Suprapubic skin (tissue), 4 donors: ENCODE measurements at places on chromosomes 2 and 18. TPM values are rescaled to one million over a fixed set of nuclear protein-coding genes. Genes with fewer than 3 reads are reported as not detected.

DNA sequence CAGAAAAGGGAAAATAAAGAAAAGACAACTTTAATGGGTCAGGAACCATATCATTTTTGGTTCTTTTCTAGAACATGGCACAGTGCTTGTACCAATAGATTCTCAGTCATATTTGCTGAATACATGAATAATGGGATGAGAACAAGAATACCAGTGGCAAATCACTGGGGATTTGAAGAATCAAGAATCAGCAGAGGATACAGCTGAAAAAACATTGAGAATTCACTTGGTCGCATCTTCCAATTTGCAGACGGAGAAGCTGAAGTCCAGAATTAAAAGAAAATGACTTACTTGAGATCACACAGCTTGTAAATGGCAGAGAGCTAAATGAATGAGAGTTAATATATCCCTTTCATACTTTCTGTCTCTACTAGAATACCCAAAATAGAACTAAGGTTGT, 362.2 kb downstream of the RAD51AP2 start:
- H3K27ac ChIP-seq, result no peak overlapping the region
- H3K4me1 ChIP-seq, result no peaks in the 10 kb centered on the region
- no peak for DNase-seq
- H3K36me3 ChIP-seq, result no peaks in the 10 kb centered on the region
- no peaks in the 10 kb centered on the region for H3K27me3 ChIP-seq
- no peak overlapping the region for H3K4me3 ChIP-seq

DNA sequence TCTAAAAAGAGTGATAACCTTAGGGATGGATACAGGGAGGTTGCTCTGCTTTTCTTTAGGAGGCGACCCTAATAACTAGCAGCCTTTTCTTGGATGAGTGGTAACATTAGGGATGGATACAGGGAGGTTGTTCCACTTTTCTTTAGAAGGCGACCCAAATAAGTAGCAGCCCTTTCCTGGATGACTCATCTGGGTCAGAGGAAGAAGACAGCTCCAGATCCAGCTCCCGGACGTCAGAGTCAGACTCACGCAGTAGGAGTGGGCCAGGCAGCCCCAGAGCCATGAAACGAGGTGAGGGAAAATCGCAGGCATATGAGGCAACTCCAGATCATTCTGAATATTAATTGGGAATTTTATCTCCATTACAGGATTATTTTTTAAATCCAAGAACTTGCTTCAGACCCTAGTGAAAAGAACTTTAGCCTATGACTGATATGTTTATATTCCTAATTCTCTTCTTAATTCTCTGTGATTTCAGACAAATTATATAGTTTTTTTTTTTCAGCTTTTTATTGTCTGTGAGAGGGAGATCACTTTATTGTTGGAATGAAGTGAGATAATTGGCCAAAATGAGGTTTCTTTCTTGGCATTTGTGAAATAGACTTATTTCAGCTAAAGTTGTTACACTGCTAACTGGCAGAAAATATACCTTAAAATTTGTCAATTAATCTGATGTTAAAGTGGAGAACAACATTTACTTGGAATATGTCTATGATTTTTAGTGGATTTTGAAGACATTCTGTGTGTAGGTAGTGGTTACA, 31.2 kb upstream of the C1GALT1C1L start:
- DNase-seq, result peak; percentile 68
- H3K36me3 ChIP-seq, result peaks cover 3% of the 10 kb centered on the region
- no peaks in the 10 kb centered on the region for H3K27me3 ChIP-seq
- no peak overlapping the region for H3K4me3 ChIP-seq

GRCh38 chr2:230785346-230785745, 72.7 kb downstream of the CAB39 start:
- peaks cover 9% of the 10 kb centered on the region for H3K4me1 ChIP-seq
- no peak overlapping the region for H3K27ac ChIP-seq
- DNase-seq, result no peak
- no peaks in the 10 kb centered on the region for H3K27me3 ChIP-seq
- peaks cover 25% of the 10 kb centered on the region for H3K36me3 ChIP-seq

- no peak for DNase-seq
- H3K4me1 ChIP-seq, result peaks cover 43% of the 10 kb centered on the region
- H3K36me3 ChIP-seq, result no peaks in the 10 kb centered on the region
- no peaks in the 10 kb centered on the region for H3K27me3 ChIP-seq
These were observed 115.2 kb downstream of the SH3RF3 start for GRCh38 chr2:109244304-109244582.

The ZNF804A gene
- 1.0 TPM for total RNA-seq

DNA sequence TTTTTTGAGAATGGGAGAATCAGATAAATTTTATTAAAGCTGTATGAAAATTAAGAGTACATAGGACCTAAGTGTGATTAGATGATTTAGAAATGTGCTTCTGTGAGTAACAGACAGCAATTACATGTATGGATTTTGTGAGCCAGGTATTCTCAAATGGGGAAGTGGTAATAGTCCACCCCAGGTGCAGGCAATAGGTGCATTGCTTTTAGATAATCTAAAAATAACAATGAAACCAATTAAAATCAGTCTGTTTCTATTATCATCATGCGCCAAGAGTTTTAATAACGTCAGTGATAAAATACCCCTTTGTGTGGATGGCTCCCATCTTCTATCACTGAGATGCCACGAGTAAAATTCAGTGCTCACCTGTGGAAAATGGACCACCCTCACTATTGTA, 265.3 kb downstream of the RNF144A start:
- no peak for DNase-seq
- no peak overlapping the region for H3K4me3 ChIP-seq
- no peaks in the 10 kb centered on the region for H3K36me3 ChIP-seq
- H3K4me1 ChIP-seq, result no peaks in the 10 kb centered on the region
- no peak overlapping the region for H3K27ac ChIP-seq
- no peaks in the 10 kb centered on the region for H3K27me3 ChIP-seq

GRCh38 chr2:239044336-239044735, 196.5 kb downstream of the TWIST2 start:
- no peak for DNase-seq
- no peak overlapping the region for H3K4me3 ChIP-seq
- H3K27ac ChIP-seq, result no peak overlapping the region
- no peaks in the 10 kb centered on the region for H3K27me3 ChIP-seq

The NEU4 gene
- total RNA-seq, result 0.70 TPM

GRCh38 chr2:224183086-224183485, 144.0 kb upstream of the SERPINE2 start:
- DNase-seq, result no peak
- no peaks in the 10 kb centered on the region for H3K4me1 ChIP-seq
- no peaks in the 10 kb centered on the region for H3K27me3 ChIP-seq
- no peak overlapping the region for H3K27ac ChIP-seq
- H3K36me3 ChIP-seq, result no peaks in the 10 kb centered on the region
- no peak overlapping the region for H3K4me3 ChIP-seq

- no peak for DNase-seq
- no peaks in the 10 kb centered on the region for H3K27me3 ChIP-seq
- H3K36me3 ChIP-seq, result no peaks in the 10 kb centered on the region
- H3K4me1 ChIP-seq, result no peaks in the 10 kb centered on the region
- no peak overlapping the region for H3K27ac ChIP-seq
- no peak overlapping the region for H3K4me3 ChIP-seq
These were observed 141.0 kb downstream of the NR4A2 start for GRCh38 chr2:156191527-156191926.

GRCh38 chr2:110747522-110748488, 15.4 kb downstream of the ACOXL start:
- no peak overlapping the region for H3K27ac ChIP-seq
- no peaks in the 10 kb centered on the region for H3K36me3 ChIP-seq
- H3K27me3 ChIP-seq, result peaks cover 22% of the 10 kb centered on the region
- H3K4me3 ChIP-seq, result no peak overlapping the region

DNA sequence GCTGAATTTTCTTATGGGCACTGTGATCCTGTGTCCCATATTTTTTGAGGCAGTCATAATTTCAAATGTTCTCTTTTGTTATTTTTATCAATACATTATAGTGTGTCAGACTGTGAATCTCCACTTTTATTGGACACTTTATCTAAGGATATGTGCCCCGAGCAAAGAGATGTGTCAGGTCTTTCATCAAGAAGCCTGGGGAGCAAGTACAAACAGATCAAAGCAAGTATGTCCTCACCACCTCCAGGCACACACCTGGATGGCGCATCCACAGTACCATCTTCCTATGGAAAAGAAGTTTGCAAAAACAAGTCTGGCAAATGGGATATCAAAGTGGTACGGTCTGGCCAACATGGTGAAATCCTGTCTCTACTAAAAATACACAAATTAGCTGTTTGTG, 81.0 kb upstream of the ZNF236 start:
- no peak for DNase-seq
- no peaks in the 10 kb centered on the region for H3K36me3 ChIP-seq
- H3K27ac ChIP-seq, result no peak overlapping the region
- H3K4me3 ChIP-seq, result no peak overlapping the region

DNA sequence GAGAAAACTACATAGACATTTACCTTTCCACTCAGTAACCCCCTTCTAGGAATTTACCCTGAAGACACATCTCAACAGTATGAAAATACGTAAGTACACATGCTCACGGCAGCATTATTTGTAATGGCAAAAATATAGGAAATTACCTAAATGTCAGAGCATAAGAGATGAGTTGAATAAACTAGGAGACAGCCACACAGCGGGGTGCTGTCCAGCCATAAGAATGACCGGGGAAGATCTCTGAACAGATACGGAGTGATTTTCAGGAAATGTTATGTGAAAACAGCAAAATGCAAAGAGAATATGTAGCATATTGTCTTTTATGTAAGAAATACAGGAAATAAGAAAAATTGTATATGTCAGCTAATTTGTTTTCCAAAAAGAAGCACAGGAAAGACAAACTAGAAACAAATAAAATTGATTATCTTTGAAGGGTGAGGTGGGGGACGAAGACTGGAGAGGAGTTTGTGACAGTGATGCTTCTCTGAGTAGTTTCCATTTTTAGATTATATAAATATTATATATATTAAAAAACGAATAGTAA, 195.4 kb downstream of the HAUS1 start:
- no peak overlapping the region for H3K27ac ChIP-seq
- no peaks in the 10 kb centered on the region for H3K36me3 ChIP-seq
- no peak overlapping the region for H3K4me3 ChIP-seq
- H3K4me1 ChIP-seq, result no peaks in the 10 kb centered on the region

The SPP2 gene
- total RNA-seq, result not detected

- no peaks in the 10 kb centered on the region for H3K36me3 ChIP-seq
- H3K4me3 ChIP-seq, result no peak overlapping the region
- H3K4me1 ChIP-seq, result no peaks in the 10 kb centered on the region
- no peaks in the 10 kb centered on the region for H3K27me3 ChIP-seq
- no peak for DNase-seq
- H3K27ac ChIP-seq, result no peak overlapping the region
These were observed 125.1 kb downstream of the TTC27 start for GRCh38 chr2:32752952-32753351.

The CHST9 gene
- 2.0 TPM for total RNA-seq

GRCh38 chr2:183242937-183243336, 118.7 kb downstream of the NUP35 start:
- H3K4me1 ChIP-seq, result no peaks in the 10 kb centered on the region
- no peaks in the 10 kb centered on the region for H3K27me3 ChIP-seq
- no peak overlapping the region for H3K4me3 ChIP-seq
- no peaks in the 10 kb centered on the region for H3K36me3 ChIP-seq
- no peak for DNase-seq

- no peaks in the 10 kb centered on the region for H3K36me3 ChIP-seq
- peaks cover 5% of the 10 kb centered on the region for H3K4me1 ChIP-seq
- H3K27ac ChIP-seq, result no peak overlapping the region
- H3K27me3 ChIP-seq, result no peaks in the 10 kb centered on the region
- no peak overlapping the region for H3K4me3 ChIP-seq
These were observed 42.3 kb downstream of the FAM124B start for GRCh38 chr2:224359569-224359968.

DNA sequence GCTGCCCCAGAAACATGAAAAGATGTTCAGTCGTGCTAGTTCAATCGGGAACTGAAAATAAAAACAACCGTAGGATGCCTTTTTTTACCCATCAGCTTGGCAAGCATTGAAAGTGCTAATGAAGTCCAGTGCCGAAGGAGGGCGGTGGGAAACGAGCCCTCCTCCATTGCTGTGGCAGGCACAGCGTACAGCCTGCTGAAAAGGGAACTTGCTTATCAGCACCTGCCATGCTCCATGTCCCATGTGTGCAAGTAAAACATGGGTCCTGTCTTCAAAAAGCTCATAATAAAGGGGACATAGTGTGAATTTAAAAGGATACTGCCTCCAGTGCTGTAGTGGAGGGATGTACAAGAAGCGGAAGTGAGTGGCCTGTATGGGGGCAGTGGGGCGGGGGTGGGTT, 82.4 kb downstream of the ARMC9 start:
- H3K36me3 ChIP-seq, result peaks cover 23% of the 10 kb centered on the region
- no peak for DNase-seq
- no peak overlapping the region for H3K27ac ChIP-seq
- H3K4me1 ChIP-seq, result no peaks in the 10 kb centered on the region
- no peak overlapping the region for H3K4me3 ChIP-seq

GRCh38 chr2:47173986-47174732, 19.1 kb upstream of the STPG4 start:
- H3K4me1 ChIP-seq, result peaks cover 61% of the 10 kb centered on the region
- no peaks in the 10 kb centered on the region for H3K27me3 ChIP-seq
- H3K36me3 ChIP-seq, result peaks cover 4% of the 10 kb centered on the region
- peak overlapping the region; percentile 59 for H3K27ac ChIP-seq

DNA sequence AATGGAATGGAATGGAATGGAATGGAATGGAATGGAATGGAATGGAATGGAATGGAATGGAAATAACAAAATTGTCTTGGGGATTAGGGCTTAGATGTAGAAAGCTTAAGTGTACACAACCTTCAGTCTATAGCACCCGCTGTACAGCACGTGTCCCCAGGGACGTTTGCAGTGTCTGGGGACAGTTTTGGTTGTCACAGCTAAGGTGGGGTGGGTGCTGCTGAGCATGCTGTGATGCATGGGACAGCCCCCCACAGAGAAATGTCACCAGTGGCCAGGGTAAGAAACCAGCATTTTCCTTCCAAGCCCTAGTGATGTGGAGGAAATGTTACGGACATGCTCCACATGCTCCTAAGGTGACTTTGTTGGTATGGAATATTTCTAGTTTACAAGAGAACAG, 70.8 kb downstream of the SH3RF3 start:
- no peak for DNase-seq
- no peak overlapping the region for H3K4me3 ChIP-seq
- H3K4me1 ChIP-seq, result peaks cover 15% of the 10 kb centered on the region
- no peaks in the 10 kb centered on the region for H3K36me3 ChIP-seq
- no peak overlapping the region for H3K27ac ChIP-seq

DNA sequence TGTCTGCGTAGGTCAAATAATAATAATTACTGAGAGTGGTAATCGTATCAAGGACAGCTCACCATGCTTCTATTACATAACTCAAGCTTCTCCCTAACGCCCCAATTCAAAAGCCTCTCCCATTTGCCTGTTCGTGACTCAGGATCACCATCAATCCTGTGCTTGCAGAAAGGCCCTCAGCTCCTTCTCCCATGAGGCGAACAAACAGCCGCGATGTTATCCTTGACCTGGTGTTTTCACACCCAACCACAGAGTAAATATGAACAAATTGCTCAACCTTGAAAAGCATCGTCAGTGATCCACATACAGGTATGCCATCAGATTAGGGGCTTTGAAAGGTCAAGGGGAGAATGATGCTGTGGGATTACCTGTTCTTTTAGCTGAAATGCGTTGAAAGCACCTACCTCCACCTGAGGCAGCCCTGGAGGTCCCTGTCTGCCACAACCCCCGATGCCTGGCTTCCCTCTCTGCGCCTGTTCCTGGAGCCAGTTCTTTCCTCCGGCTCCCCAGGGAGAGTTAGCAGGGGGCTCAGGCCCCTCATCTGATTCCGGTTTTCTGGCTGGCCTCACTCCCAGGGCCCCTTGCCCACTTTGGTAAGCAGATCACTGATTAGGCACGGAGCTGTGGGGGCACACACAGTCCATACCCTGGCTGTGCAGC, 39.1 kb upstream of the ODC1 start:
- no peaks in the 10 kb centered on the region for H3K36me3 ChIP-seq
- DNase-seq, result peak; percentile 15

GRCh38 chr18:74146756-74147155, 878 bp downstream of the FBXO15 start:
- H3K4me3 ChIP-seq, result peak overlapping the region; percentile 79
- peaks cover 4% of the 10 kb centered on the region for H3K36me3 ChIP-seq
- no peaks in the 10 kb centered on the region for H3K27me3 ChIP-seq
- peaks cover 36% of the 10 kb centered on the region for H3K4me1 ChIP-seq
- H3K27ac ChIP-seq, result no peak overlapping the region
